Activated CD8-positive, alpha-beta memory T cell treated with anti-CD3 and anti-CD28 coated beads, Interleukin-2, amount 10 ng/mL, durations not matched to agents 7 days and 5 days (primary cell): ENCODE measurements at places on chromosomes 6 and 20.

GRCh38 chr6:43086022-43086658 is 10.0 kb downstream of the PTK7 start:
- no peak for DNase-seq

DNA sequence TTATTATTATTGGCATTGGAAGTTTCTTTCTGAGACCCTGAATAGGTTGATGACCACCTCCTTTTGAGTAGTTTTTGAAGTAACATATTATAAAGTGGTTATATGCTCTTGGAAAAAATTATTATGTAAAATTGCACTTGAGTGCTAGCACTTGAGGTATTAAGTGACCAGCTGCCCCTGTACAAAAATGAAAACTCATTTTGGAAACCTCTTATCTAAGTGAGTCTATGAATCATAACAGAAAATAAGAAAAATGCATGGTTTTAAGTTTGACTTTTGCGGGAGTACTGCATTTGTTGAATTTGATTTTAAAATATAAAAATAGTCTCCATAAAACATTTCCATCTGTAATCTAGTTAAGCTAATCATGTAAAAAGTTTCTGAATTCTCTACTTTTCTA is 248.3 kb downstream of the TMEM242 start:
- no peak for DNase-seq

- no peak for DNase-seq
These were observed 67.2 kb upstream of the KIF25 start for GRCh38 chr6:167930295-167930694.

DNA sequence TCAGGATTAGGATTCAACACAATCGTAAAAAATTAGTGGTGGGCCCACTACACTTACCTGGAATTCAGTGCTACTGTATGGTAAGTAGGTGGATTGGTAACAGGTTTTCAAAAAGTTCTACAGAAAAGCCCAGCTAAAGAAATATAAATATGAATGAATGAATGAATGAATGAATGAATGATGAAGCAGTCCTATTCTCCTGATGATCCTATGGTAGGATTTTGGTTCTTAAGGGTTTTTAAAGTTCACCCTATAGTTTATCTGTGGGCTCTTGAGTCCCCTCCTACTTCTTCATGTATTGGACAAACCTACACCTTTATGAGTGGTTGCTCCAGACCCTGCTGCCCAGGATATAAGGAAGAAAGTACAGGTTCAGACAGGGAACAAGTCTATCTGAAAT is 89.5 kb upstream of the HEY2 start:
- no peak for DNase-seq

DNA sequence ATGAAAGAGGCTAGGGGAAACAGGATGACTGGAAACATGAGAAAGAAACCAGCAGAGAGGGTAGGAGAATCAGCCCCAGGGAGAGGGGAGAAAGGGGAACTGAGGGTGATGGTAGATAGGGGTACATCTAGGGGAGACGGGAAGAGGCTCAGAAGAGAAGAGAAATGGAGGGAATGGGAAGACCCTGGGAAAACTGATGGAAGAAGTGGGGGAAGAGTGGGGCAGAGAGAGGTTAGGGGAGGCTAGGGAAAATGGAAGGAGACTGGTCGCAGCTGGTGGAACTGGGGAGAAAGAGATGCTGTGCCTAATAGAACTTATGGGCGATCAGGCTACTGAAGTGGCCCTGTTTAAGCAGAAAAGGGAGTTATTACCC is 548 bp downstream of the PROCR start:
- no peak for DNase-seq

DNA sequence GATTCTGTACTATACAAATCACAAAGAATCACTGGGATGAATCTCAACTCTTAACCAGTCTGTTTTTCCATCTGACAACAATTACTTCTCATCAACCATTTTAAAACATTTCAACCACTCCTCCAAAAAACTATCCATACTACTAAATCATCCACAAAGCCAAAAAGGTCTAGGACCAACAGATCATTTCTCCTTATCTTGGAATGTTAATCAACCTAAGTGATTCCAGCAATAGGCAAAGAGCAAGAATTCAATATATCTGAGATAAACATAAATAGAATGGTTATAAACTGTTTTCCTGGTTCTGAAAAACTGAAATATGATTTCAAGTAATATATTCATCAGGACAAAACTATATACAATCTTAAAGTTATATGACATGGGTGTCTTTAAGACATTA is 28.6 kb downstream of the RANBP9 start:
- no peak for DNase-seq

DNA sequence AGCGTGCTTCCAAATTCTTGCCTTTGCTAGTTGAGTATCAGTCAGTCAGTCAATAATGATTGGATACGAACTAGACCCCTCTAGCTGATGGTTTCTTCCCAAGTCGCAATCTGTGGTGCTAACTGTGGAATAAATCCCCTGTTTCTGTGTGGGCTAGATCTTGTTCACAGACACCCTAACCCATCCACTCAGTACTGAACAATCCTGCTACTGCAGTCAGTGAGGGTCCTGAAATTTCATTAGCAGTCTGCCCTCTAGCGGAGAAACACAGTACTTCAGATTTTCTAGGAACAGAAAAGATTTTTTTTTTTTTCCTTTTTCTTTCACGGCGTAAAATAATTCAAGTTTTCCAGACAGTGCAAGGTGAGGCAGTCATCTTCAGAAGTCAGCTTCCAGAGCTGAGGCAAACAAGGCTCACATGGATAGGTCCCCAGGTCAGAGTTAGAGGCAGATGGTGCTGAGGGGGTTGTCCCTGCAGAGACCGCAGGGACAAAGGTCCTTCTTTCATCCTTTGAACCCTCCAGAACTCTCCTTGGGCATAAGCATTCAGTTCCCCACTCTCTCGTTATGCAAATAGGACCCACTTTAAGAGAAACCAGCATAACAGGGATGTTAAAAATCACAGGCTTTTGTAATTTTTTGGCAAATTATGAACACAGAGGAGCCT is 119.6 kb downstream of the SCML4 start:
- DNase-seq = no peak

GRCh38 chr20:53707371-53708055 is 113.9 kb upstream of the ZNF217 start:
- no peak for DNase-seq

GRCh38 chr6:74607934-74608333 is 597.9 kb downstream of the COL12A1 start:
- no peak for DNase-seq

GRCh38 chr6:129709769-129710449 is at the start of gene ARHGAP18:
TSS of gene ARHGAP18 (minus strand) at chr6:129710177. CDS start at chr6:129710136, 41 bp downstream.
- peak; percentile 90 for DNase-seq

GRCh38 chr20:731891-732560 is 36.3 kb downstream of the SLC52A3 start:
- DNase-seq = no peak

DNA sequence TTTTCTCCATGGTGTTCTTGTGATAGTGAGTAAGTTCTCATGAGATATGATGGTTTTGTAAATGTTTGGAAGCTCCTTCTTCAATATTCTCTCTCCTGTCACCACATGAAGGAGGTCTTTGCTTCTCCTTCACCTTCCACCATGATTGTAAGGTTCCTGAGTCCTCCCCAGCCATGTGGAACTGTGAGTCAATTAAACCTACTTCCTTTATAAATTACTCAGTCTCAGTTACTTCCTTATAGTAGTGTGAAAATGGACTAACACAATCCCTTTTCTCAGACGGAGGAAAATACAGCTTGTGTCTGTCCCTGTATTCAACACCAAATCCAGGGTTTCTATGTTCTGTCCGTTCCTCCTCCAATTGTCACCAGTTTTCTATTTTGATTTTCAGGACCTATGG is 181.0 kb downstream of the ALDH8A1 start:
- no peak for DNase-seq

- no peak for DNase-seq
These were observed 60.1 kb upstream of the E2F3 start for GRCh38 chr6:20341564-20341963.

GRCh38 chr20:56663660-56664059 is 34.6 kb downstream of the TFAP2C start:
- no peak for DNase-seq

DNA sequence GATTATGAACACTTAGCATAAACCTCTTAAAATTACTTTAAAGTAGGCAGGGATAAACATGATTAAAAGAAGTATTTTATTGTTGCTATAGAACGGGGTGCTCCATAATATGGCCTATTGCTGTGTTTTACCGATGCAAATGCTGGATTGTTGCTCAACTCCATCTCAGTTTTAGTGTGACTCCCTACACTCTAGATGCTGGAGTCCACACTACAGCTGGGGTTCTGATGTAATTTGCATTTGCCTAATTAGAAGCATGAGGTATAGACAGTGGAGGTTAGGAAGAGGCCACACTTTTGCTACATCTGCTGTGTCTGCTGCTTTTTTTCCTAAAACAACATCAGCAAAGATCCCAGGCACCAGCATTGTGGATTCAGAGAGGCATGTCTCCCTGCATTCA is 6.7 kb upstream of the HMGN3 start:
- DNase-seq = no peak

- DNase-seq = peak; percentile 27
These were observed 9.6 kb downstream of the TMEM239 start for GRCh38 chr20:2825761-2826160.

- DNase-seq = no peak
These were observed 8.8 kb upstream of the SNAI1 start for GRCh38 chr20:49973981-49974380.

DNA sequence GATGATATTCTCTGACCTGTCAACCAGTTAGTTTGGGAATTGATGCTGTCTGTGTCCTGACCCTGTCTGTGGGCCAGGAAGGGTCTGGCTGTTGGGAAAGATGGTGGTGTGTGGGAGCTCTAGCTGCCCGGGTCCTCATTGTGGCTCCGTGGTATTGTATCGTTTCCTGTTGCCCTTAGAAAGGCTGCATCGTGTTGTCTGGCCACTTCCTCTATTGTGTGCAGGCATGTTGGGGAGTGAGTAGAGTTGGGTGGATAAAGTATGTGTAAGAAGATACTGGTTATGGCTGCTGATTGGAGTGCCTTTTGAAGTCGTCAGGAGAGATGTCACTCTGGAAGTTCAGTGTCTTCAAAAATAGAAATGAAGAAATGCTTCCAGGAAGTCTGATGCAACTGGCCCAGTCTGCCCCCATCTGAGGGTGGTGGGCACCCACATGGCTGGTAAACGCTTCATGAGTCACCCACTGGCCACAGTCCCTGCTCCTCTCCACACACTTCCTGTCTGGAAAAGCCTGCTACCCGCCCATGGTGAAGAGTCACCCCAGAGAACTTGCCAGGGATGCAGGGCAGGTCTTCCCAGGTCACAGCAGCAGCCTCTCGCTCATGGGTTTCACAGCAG is 27.9 kb downstream of the PPARD start:
- DNase-seq = peak; percentile 75

DNA sequence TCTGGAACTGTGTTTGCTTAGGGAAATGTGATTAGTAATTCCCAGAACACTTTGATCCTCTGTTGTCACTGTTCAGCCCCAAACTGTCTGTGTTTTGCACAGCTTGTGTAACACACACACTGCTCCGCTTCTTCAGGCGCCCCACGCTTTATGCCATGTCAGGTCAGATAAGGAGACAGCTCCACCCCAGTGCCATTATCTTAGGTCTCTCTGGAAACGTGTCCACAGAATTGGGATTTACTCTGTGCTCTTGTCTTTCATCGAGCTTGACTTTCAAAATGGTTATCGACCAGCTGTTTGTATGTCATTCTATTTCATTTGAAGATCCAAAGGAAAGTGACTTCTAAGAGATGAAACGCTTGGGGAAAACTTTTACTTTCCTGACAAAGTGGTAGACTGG is 106.4 kb upstream of the SSTR4 start:
- DNase-seq = no peak

GRCh38 chr6:134866563-134866962 is 83.3 kb downstream of the ALDH8A1 start:
- DNase-seq = no peak

DNA sequence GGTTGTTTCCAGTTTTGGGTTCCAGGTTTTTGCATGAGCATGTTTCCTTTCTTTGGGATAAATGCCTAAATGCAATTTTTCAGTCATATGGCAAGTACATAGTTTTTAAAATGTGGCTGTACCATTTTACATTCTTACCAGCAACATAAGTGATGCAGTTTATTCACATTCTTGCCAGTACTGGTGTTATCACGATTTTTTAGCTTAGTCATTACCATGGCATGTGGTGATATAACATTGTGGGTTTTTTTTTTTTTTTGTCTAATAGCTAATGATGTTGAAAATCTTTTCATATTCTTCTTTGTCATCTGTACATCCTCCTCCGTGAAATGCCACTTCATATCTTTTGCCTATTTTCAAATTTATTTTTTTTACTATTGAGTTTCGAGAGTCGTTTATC is 2.9 kb upstream of the TDRD6 start:
- DNase-seq = no peak

DNA sequence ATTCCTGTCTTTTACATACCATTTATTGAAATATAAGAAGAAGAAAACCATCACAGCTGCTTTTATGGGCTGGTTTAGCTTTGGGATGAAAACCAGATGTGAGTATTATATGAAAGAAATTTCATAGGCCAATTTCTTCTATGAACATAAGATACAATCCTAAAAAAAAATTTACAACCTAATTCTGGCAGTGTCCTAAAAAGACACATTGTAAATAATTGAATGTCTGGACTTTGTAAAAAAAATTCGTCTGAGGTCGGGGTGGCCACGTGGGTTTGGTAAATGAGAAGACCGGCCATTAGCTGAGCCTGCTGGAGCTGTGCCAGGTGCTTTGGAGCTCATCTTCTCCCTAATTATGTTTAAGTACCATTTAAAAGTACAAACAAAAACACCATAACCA is 26.8 kb downstream of the DACT2 start:
- DNase-seq = no peak

DNA sequence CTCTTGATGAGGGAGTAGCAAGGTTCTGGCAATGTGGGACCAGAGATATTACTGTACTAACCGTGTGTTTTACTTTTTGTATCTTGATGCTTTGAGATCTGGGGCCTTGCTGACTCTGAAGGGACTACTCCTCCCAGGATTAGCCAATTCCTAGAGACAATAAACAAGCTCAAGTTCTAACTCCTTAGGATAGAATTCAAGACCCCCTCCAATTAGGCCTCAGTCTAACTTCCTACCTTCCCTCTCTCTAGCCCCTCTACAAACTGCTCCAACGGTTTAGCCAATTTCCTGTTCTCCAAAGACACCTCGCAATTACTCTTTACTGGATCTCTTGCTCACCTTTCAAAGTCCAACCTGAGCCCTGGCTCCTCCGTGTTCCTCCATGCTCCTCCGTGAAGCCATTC is 158.7 kb upstream of the JARID2 start:
- DNase-seq = no peak

- peak; percentile 94 for DNase-seq
These were observed at the start of gene SNTA1 for GRCh38 chr20:33443512-33444239. TSS of gene SNTA1 (minus strand) at chr20:33443763. CDS start at chr20:33443620, 143 bp downstream.

DNA sequence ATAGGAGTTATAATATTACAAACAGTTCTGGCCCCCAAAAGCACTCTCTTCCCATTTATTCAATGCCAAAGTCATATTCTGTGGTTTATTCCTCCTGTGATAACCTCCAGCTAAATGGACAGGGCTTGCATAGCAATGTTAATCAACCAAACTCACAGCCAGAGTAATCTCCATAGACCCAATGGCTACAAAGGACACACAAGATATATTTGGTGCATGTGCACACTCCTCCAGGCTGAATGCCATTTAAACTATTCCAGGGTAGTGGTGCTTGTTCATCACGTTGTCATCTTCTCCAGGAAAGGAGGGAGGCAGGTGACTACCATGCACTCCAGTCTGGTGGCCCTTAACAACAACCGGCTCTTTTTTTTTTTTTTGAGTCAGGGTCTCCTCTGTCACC is 56.8 kb downstream of the B3GAT2 start:
- DNase-seq = no peak
